ENCODE measurements at places on chromosomes 7 and 10. TPM values are rescaled to one million over a fixed set of nuclear protein-coding genes. Genes with fewer than 3 reads are reported as not detected.

DNA sequence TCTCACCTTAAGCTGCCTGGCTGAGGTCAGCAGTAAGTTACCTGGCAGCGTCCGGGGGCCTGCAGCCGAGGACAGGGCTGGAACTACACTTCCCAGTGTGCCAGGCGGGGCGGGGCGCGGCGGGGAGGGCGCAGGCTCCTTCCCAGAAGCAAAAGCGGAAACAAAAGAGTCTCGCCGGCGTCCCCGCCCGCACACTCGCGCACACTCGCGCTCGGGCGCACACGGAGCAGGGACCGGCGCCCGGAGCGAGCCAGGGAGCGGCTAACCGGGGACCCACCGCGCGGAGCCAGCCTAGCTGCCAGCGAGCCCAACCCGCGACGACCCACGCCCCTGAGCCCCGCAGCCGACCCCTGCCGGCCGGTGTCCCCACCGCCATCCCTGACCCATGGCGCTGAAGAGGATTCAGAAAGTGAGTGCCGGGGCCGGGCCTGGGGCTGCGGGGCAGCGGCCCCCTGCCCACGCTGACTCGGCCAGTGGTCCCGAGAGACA, at the start of gene UBE2D1:
Gene UBE2D1, plus strand, starts transcription at position 190 of the 489 bp plus-strand sequence. Its CDS starts 196 bp downstream, at position 386.
- DNase-seq, result peak; percentile 92

- no peak for DNase-seq
Observed at GRCh38 chr10:50823789-50824188, 61.6 kb downstream of the A1CF start.

- no peak for DNase-seq
Observed at GRCh38 chr7:92161271-92161670, 17.7 kb downstream of the LRRD1 start.

DNA sequence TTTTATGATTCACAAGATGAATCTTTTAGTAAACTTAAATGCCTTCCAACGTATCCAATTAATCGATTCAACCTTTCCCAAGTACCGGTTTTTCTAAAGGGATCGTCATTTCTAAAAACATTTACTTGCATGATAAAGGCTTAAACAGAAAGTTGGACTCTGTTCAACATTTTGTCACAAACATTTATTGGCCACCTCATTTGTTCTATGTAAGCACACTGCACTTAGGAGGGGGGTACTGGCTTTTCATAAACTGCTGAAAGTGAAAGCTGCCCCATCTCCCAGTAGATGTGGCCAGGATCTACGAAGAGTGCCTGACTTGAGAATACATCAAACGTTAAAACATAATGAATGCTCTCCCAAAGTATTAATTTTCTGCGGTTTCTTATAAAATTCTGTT, 37.3 kb upstream of the LAMB4 start:
- no peak for DNase-seq

DNA sequence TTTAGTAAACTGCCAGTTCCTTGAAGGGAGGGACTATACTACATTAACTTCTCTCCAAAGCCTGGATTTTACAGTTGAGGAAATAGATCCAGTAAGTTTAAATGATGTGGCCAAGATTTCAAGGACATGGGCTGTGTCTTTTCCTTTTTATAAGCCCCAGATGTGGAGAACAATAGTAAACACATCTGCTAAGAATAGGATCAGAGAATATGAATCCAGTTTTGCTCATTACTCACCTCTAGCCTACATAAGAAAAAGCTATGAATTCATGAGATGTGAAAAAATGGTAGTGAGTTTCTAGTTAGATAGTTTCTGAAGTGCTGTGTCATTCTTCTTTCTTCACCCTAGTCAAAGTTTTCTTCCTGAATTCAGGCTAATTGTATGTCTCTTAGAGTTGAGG, 38.6 kb downstream of the MAGI2 start:
- no peak for DNase-seq

STRIP2 gene
- total RNA-seq, result 16.7 TPM

OAT gene
- total RNA-seq, result 40.0 TPM

ANKRD30A gene
- not detected for total RNA-seq

FXYD4 gene
- not detected for total RNA-seq

ATOH7 gene
- not detected for total RNA-seq

Data from right cardiac atrium (tissue), 5 donors.